ENCODE measurements at places on chromosomes 16 and 17.

DNA sequence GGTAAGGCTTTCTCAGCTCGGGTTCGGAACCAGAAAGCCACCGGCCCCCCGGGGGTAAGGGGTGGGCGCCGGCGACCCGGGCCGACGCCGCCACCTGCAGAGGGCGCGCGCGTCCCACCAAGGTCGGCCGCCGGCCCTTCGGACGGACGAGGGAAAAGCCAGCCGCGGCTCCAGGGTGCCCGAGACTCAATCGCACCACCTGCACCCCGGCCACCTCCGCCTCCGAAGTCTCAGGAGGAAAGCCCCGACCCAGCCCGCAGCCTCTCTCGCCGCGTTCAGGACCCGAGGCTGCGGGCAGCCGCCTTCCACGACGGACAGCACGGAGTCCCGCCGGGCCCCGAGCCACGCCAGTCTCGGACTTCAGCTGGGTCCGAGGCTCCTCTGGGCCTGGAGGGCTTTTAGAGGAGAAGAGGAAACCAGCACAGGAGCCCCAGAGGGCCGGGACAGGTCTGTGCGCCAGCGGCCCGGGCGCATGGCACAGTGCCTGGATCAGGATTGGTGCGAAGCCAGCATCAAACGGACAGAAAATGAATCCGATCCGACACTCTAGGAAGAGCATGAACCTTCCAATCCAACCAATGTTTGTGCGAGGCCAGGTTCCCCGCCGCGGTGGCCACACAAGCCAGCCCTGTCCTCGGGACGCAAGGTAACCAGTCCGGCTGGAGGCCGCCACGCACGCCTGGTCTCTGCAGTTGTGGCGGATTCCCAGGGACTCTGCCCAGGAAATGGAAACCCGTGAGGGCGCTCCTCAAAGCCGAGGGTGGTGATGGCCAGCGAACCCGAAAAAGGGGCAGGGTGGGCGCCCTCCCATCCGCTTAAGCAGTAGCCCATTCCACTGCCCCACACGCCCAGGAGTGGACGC lies 6.7 kb downstream of the CBX8 start:
- peak; percentile 88 for DNase-seq

GRCh38 chr16:84532291-84532724 lies 27.8 kb upstream of the MEAK7 start:
- DNase-seq: peak; percentile 70

GRCh38 chr16:3580251-3580651 lies 3.0 kb upstream of the NLRC3 start:
- DNase-seq: no peak

DNA sequence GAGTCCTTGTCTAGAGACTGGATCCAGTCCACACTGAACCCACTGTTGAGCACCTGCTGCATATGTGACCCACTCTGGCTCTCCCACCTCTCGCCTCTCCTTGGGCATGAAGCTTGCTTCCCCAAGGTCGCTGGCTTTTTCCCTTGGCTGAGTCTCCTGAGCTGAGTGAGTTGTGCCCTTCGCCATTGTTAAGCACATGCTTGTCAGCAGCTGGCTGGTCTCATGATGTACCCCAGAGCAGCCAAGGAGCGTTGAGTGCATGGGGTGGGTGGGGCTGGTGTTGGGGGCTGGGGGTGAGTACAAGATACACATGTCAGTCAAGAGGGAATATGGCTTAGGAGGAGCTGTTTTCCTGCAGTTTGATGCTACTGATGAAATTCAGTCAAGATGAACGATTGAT lies 165.6 kb downstream of the SNX29 start:
- DNase-seq: no peak

- DNase-seq: no peak
Measured at GRCh38 chr17:55584861-55585260, 73.6 kb upstream of the SMIM36 start.

GRCh38 chr17:58421711-58422110 lies 4.4 kb upstream of the RNF43 start:
- no peak for DNase-seq

GRCh38 chr16:23924128-23924527 lies 88.3 kb downstream of the PRKCB start:
- DNase-seq: no peak

DNA sequence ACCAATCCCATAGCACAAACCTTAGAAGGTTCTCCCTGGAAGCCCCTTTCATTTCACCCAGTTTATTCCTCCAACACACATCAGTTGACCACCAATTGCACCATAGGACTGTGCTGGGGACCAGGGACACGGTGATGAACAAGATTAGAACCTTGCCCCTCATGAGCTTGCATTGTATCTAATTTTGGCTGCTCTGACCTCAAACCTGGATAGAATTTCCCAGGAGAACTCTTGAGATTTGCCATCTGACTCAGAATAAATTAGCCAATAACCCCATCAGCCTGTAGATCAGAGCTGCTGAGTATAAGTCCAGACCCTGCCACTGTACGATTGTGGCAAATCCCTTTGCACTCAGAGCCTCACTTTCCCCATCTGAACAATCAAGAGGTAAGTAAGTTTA lies 52.1 kb downstream of the CDH11 start:
- DNase-seq: no peak

GRCh38 chr16:23566724-23567123 lies 9.2 kb downstream of the UBFD1 start:
- DNase-seq: no peak

DNA sequence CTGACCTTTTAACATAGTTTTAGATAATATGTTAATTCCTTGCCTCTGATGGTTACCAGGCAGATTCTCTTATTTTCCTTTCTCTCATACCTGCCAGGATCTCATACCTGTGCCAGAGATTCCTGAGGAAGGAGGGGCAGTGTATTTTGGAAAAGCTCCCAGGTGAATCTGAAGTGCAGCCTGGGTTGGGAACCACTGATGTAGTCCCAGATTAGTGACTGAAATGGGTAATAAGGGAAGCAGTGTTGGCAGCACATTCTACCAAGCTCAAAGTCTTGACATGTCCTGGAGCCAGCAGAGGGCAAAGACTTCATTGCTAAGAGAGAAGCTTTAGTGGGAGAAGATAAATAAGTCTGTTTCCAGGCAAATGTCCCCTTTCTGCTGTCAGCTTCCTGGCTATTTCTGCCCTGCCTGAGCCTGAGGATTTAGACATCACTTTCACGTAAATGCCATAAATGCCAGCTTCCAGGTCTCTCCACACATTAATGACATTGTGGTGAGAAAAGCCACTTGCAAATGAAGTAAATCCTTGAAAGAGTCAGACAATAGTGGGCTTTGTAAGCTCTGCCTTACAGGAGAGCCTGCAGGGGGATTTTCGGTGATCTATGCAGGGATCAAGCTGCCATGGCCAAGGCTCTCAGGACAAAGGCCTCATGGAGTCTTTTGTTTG lies 40.9 kb upstream of the C16orf78 start:
- peak; percentile 42 for DNase-seq

- no peak for DNase-seq
Measured at GRCh38 chr16:18959031-18959505, 24.7 kb upstream of the TMC7 start.

DNA sequence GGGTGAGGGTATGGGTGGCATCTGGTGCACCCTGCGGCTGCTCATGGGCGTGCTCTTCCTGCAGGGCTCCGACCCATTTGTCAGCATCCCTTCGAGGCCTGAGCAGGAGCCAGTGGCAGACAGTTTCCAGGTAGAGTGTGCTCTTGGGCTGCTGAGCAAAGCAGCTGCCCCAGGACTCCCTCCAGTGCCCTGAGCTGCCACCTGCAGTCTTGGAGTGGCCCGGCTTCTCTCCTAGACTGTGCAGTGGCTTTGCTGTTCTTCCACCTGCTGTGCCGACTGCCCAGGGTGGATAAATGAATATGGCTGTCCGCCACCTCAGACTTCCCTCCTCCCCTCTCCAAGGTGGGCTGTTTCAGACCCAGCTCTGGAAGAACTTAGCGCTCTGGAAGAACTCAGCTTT lies 10.8 kb upstream of the JPT2 start:
- DNase-seq: no peak

DNA sequence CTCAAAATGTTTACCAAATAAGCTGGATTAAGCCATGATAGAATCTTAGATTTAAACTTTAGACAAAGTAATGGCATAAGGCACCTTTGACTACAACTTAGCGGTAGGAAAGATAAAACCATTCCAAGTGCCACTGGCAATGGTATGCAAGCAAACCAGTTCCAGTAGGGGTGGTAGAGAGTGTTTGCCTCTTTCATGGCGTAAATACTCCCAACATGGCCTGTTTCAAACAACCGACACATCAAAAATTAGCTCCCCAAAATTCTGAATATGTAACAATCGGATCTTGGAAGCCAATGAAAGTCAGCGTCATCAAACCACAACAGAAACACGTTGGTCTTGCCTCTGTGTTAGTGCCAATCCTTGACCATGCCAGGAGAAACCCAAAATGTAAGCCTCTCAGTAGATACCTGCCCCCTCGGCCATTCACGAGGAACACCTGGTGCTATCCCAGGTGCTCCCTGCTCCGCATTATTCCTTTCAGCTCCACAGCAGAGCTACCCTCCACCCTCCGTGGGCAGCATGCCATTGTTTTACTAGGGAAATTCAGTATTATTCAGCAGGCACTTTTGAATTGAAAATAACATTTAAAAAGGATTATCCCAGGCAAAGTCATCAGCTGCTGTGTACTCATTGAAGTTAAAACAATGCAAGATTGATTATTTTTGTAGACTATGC lies 307.8 kb upstream of the CDH11 start:
- DNase-seq: no peak

- DNase-seq: no peak
Measured at GRCh38 chr17:66811683-66812054, 23.2 kb upstream of the CACNG5 start.

GRCh38 chr17:20908313-20909267 lies 134.2 kb downstream of the USP22 start:
- peak; percentile 98 for DNase-seq

DNA sequence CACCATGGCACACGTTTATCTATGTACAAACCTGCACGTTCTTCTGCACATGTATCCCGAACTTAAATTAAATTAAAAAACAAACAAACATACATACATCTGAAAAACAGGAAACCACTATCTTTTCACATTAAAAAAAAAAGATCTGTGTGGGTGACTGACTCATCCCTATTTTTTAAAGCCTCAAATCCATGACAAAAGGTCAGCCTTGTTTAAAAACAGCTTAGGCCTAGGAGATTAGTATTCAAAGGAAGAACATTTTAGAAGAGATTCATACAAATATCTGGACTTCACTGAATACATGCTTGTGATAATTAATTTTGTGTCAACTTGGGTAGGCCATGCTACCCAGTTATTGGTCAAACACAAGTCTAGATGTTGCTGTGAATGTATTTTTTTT lies 4.7 kb upstream of the PRKAR1A start:
- no peak for DNase-seq

- DNase-seq: no peak
Measured at GRCh38 chr17:66611397-66611796, 223.5 kb upstream of the CACNG5 start.

DNA sequence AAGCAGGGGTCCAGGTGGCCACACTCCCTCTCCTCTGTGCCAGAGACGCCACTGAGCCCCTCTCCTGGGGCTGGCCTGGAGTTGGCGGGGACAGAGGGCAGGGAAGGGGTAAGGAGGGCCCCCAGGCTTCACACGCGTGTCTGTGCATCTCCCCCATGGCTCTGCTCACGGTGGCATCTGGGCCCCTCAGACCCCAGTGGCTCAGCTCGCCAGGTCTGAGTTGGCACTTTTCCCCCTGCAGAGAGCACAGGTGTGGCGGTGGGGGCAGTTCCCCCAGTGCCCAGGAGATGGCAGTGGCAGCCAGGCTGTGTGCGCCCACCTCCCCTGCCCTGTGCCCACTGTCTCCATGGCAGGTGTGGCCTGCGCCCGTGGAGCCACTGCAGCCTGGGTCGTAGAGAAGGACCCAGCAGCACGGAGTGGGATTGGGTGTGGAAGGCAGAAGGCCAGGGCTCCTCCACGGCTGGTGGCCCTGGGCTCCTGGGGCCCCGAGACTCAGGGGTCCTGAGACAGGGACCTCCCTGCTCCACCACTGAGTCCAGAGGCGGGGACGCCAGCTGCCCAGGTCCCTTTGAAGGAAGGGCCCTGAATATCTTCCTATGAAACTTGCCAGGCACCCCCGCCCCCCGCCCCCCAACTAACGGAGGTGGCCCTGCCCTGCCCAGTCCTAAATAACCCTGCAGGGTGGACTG lies 4.3 kb upstream of the APRT start:
- no peak for DNase-seq

- DNase-seq: no peak
Measured at GRCh38 chr17:57210972-57211411, 45.3 kb upstream of the MSI2 start.

- DNase-seq: no peak
Measured at GRCh38 chr16:27483088-27483437, 66.7 kb downstream of the GTF3C1 start.

DNA sequence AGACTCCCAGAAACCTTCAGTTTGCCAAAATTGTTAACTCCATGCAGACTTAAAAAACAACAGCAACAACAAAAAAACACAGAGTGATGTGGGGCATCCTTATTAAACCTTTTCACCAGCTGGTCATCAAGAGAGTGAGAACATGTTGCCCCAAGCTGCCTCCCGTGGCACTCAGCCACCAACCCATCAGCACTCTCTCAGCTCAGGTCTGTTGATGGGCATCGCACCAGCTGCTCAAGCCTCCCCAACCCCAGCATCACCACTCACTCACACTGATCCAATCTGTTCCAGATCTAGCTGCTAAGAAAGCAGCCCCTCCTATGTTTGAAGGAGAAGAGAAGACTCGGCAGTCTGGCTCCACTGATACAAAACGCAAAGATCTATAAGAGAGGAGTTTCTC lies 46.8 kb downstream of the SLC39A11 start:
- DNase-seq: no peak

DNA sequence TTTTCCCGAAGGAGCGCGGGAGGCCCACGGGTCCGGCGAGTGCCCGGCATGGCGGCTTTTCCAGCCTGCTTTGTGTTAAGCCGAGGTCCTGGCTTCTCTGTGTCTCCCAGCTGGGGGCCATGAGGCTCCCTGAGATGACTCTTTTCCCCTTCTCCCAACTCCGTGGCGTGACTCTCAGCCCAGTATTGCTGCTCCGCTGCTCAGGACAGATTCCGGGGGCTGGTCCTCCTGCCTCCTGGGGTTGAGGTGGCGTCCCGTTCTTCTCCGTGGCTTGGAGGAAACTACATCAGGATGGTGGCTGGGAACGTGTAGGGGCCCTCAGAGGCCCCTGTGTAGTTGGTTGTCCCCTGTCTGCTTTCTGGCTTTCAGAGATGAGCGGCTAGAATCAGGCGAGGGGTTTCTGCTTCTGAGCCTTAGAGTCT lies 951 bp downstream of the GPS1 start:
- no peak for DNase-seq

DNA sequence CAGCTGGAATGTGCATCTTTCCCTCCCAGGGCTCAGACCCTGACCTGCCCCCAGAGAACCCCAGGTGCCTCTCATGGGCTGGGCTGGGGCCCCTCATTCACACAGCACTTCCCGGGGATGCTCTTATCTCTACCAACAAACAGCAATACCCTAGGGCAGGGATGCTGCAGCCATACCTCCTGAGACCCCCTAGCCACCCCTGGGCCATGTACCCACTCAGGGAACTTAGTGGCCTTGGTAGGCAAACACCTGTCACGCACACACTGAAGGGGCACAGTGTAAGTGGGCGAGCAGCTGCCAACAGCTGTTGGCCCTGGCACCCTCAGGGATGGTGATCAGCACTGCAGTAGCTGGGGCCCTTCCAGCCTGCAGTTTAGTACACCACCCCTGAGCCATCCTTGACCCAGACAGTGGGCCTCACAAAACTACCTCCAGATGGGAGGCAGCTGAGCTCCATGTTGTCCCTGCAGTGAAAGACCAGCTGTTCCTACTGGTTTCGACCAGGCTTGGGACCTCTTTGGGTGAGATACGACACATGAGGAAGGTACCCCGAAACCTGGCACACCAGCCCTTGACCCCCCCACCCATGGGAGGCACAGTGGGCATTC lies 1723.6 kb downstream of the TP53TG3F start:
- DNase-seq: no peak

- DNase-seq: no peak
Measured at GRCh38 chr17:74280093-74280513, 6.1 kb downstream of the DNAI2 start.

GRCh38 chr17:56119936-56120335 lies 33.3 kb upstream of the ANKFN1 start:
- DNase-seq: no peak

Measured in ecto neural progenitor cell (in vitro differentiated cells).